Calu3 (cell line): ENCODE measurements at places on chromosomes 16 and 17.

- DNase-seq: no peak
Observed at GRCh38 chr17:68568581-68568980, 32.6 kb downstream of the FAM20A start.

DNA sequence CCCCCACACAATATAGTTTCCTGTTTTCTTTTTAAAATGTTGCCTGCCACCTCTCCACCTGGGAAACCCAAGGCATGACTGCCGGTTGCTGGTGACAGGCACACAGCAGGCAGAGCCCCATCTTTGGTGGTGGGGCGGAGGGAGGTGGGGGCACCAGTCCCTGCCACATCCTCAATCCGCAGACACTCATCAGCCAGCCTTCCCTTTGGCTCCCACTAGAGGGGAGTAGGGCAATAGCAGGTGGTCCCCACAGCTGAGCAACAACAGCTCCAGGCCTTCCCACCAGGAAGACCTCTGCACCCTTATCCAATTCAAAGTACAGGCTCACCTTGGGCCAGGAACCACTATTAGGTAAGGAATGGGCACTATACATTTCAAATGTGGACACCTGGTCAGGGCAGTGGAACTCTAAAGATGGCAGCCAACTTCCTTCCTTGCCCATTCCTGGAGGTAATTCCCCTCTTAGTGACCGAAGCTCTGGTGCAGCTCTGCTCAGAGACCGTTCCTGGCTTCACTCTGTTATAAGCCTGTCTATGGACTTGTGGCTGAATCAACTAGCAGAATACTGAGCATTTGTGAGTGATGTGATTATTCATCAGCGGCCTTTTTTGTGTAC, 13.9 kb downstream of the RECQL5 start:
- DNase-seq: peak; percentile 63

GRCh38 chr16:85083051-85083639, 29.1 kb downstream of the CIBAR2 start:
- no peak for DNase-seq

DNA sequence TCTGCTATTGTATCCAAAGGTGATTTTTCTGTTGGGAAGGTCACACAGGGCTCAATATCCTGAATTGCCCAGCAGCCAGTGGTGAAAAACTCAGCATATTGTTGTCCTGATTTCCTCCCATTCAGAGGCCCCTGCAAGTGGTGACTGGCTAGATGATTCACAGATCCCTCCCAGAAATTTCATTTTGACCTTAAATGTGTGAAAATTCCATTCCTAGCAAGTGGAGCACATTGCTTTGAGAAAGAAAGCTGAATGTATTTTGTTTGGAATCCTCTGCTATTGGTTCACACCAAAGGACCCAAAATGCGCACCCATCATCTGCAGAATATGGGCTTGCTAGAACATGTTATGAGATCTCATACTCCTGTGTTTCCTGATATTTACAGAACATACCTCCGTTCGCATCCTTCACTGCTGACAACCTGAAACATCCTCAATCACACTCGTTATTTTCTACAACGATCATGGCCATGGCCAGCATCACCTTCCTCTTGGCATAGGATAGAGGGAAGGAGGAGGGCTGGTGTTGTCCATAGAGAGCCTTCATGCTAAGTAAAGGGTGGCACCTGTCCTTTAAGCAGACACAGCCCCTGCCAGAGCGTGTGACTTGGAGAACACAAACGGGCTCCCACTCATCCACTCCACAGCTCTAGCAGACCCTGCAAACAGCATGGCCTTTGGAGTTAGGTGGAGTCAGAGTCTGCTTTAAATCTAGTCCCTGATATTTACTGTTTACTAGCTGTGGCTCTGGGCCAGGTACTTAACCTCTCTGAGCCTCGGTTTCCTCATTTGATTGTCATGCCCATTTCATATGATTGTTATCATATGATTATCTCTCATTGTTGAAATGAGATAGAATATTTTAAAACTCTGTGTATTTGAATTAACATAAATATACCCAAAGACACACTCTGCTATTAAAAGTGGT, 30.4 kb upstream of the NFAT5 start:
- DNase-seq: no peak

DNA sequence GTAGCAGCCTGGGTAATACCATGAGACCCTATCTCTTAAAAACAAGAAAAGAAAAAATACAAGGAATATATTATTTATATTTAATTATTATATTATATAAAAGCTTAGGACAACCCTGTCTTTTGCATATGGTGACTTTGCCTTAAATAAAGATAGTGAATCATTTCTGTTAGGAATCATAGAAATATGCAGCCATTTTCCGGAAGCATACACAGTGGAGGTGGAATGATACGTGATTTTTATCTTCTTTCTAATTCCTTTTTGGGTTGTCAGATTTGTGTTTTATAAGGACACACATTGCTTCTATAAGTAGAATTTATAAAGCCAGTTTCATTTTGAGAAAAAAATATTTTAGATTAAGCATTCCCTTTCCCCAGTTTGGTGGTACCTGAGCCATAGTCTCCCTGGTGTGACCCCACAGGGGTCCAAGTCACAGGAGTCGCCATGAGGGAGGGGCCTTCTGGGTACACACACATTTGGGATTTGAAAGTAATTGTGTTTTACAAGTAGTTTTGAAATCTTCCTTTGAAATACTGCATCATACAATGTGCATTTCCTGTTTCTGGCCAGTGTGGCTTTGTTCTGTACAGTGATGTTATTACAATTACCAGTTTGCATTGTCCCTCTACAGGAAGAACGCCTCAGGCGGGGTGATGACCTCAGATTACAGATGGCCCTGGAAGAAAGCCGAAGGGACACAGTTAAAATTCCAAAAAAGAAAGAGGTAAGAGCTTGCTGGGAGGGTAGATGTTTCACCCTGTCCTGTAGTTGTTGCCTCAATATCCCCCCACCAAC, 50.9 kb downstream of the B9D1 start:
- DNase-seq: no peak

DNA sequence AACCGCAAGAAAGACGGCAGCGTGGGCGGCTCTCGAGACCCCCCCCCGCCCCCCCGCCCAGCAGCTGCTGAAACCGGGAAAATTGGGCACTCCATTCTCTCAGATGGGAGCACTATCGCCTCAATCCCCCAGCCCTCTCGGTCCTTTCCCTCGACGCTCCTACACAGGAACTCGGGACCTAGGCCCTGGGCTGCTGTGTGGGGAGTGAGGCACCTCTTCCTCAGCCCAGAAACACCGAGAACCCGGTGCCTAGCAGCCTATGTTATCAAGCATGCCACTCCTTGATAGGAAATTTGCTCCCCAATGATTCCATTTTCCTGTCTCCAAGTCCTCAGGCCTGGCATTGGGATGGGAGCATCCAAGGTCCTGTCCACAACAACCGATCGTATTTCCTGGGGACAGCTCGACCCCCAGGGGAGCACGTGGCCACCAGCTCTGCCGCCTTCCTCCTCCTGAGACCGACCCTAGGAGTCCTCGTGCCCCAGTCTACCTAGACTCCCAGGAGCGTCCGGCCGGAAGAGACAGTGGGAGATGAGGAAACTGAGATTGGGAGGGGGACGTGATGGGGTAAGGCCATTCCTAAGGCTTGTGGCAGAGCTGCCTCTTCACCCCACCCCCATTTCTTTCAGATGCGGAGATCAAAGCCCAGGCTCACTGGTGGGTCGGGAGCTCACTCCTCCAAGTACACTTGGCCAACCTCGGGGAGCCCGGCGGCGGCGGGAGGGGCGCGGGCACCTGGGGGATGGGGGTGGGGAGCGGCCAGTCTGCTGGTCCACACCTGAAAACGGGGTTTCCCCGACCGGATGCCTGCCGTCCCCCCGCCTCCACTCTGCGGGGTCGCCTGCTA, 17.5 kb upstream of the CBX8 start:
- no peak for DNase-seq

DNA sequence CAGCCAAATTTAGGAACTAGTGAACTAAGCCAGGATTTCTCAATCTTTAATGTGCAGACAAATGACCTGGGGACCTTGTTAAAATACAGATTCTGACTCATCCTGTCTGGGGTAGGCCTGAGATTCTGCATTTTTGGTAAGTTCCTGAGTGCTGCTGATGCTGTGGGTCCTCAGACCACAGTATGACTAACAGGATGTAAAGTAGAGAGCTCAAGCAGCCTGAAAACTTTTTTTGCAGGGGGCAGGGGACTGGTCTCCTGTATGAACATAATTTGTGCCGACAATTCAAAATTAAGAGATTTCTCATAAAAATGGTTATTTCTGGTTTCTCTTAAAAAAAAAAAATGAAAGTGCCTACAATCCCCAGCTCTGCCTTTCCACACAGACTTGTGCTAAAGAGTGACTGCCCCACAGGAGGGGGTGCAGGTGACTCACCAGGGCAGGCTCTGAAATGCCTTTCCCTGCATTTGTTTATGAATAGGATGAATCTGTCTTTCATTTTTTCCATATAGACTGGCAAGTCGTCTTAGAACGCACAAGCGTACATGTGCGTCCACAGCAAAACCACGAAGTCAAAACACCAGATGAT, 271.5 kb downstream of the PHKB start:
- no peak for DNase-seq

DNA sequence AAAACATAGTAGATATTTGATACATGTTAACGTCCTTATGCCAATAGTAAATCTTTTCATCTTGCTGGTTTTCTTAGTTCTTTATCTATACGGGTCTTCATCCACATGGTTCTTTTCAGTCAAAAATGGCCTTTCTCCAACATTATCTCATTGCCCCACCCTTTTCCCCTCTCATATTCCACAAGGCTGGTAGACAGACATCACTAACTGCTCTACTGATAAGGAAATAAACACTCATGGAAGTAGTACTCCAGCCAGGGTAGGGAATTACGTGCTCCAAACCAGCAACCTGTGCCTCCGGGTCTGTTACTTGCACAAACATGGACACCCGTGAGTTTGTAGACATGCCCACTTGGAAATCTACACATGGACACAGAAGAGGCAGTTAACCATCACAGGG, 141.4 kb downstream of the XYLT1 start:
- no peak for DNase-seq

- DNase-seq: no peak
Observed at GRCh38 chr17:6046431-6046830, 23.7 kb upstream of the WSCD1 start.

- DNase-seq: no peak
Observed at GRCh38 chr17:75614006-75614405, 19.2 kb upstream of the SMIM5 start.

DNA sequence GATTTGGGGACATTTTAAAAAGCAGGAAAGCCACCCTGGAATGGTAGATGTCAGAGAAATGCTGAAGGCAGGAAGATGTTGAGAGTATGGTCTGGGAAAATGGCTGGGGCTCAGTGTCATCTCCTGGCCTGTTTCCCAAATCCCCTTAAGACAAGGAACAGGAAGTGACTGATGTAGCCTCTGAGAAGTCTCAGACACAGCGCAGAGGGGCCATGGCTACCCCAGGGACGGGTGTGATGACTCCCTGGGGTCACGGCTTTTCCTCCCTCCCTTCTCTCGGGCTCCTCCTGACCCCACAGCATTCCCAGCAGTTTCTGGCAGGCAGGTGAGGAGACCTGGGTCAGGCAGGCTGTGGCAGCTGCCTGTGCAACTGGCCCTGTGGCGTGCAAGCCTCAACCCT, 45.4 kb downstream of the RAP1GAP2 start:
- no peak for DNase-seq

GRCh38 chr16:3963203-3963602, 82.7 kb upstream of the CREBBP start:
- no peak for DNase-seq

- DNase-seq: no peak
Observed at GRCh38 chr17:32769846-32770245, 107.1 kb downstream of the MYO1D start.

- DNase-seq: no peak
Observed at GRCh38 chr17:67496286-67496685, 119.2 kb downstream of the PITPNC1 start.

DNA sequence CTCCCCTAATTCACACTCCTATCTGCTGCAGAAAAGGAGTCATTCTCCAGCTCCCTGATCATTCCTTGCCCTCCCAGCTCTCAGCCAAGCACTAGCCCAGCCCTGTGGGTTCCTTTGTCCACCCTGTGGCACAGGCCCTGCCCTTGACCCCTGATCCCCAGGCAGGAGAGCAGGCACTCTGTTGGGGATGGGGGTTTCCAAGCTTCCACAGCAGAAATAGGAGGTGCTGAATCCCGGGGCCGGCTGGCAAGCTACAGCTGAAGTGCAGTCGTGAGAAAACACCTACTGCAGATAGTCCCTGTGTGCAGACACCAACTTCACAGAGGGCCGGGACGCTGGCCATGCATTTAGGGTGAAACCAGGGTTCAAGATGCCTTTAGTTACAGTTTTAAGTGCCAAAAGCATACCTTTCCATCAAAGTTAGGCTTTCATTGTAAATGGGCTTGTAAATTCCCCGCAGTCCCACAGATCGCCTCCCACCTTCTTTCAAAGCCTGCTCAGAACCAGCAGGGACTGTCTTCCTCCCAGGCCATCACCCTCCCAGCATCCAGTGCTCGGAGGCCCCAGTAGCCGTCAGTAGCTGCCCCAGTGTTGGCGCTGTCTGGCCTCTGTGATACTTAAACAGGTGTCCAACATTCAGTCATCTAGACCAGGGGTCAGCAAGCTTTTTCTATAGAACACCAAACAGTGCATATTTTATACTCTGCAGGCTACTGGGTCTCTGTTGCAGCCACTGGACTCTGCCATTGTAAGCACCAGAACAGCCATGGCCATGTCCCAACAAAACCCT, 10.6 kb downstream of the CPSF4L start:
- no peak for DNase-seq

DNA sequence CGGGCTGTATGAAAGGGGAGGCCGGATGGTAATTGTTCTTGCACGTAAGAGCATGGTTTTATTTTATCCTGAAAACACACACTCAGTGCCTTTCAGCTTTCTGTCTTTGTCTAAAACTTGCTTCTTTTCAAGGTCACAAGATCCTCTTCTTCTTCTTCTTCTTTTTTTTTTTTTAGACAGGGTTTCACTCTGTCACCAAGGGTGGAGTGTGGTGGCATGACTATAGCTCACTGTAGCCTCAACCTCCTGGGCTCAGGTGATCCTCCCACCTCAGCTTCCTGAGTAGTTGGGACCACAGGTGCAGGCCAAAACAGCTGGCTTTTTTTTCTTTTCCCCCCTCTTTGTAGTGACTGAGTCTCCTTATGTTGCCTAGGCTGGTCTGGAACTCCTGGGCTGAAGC, 15.9 kb upstream of the ZNF629 start:
- no peak for DNase-seq
